ENCODE measurements at places on chromosomes 6 and 20.

- DNase-seq = no peak
Observed at GRCh38 chr20:36506253-36506652, 35.1 kb upstream of the MYL9 start.

GRCh38 chr6:30779850-30780641 is 35.7 kb upstream of the IER3 start:
- no peak for DNase-seq

DNA sequence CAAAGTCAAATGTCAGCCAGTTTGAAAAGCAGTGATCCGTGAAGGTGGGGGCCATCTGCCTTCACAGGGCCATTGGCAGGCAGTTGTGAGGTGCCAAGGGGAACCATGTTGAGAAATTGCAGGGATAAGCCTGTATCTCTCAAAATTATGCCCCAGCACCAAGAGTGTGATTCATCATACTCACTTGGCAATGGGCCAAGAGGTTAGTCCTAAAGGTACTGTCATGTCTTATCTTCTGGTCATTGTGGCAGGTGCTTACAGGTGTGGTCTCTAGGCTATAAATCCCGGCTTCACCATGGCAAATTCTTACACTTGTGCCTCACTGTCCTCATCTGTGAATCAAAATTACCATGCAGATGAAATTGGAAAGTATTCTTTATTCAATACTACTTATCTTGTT is 150.7 kb upstream of the LAMP5 start:
- no peak for DNase-seq

- no peak for DNase-seq
Observed at GRCh38 chr20:62087227-62087626, 21.5 kb upstream of the TAF4 start.

GRCh38 chr6:147903931-147904330 is 395.4 kb downstream of the SAMD5 start:
- no peak for DNase-seq

GRCh38 chr6:107634324-107635056 is 144.6 kb downstream of the SOBP start:
- no peak for DNase-seq

DNA sequence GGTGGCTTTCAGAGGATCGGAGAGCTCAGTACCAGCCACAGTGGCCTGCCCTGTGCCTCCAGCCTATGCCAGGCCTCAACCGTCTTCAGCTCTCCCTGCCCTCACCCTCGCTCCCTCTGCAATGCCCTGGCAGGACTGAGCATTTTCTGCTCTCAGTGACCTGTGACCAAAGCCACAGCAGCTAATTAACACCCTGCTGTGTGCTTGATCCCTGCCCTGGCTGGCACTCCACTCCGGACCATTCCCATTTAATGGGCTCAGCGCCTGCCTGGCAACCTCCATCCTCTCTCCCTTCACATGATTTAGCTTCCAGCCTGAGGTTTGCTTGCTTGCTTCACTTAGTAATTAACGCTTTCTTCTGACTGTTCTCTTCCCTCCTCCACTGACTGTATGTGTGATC is 287.5 kb downstream of the LRFN2 start:
- no peak for DNase-seq

All from D721Med (cell line).